Kidney (tissue), 22 donors: ENCODE measurements at places on chromosomes 7 and 10.
A peak's percentile ranks its signal among the peaks of the same experiment; 100 is the strongest.

- peak; percentile 67 for DNase-seq
Measured at GRCh38 chr7:27640884-27641574, 21.7 kb downstream of the HIBADH start.

- no peak for DNase-seq
Measured at GRCh38 chr7:21939136-21939857, 6.4 kb downstream of the CDCA7L start.

- DNase-seq: no peak
Measured at GRCh38 chr10:129455625-129456024, 11.4 kb upstream of the MGMT start.

DNA sequence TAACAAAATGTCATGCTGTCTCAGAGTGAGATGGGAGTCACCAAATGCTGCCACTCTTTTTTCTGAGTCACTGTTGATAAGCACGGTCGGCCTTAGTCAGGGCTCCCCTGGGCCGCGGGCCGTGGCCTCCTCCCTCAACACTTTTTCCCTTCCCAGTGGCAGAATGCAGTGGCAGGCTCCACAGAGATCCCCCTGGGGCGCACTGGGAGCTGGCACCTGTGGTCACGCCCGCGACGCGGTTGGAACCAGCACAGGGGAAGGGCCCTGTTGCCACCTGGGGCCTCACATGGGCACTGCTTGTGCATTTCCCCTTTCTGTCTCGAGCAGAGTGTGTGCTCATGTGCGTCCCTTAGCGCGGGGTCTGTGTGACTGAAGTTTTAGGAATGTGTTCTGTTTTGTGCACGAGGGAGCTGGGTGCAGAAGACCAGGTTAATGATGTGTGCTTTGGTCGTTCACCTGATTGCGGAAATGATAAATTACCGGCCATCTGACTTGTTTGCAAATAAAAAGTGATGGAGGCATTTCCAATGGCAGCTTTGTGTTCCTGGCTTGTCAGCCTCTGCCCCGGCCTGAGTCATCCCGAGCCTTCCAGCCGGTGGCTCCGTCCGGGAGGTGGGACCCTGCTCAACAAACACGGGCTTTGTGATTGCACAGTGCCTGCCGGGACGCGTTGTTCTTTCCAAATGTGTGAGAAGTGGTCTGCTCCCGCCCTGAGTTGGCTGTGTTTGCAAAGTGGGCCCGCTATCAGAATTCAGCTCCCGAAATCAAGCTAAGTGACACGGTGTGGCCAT, 100.7 kb downstream of the NKX6-2 start:
- DNase-seq: peak; percentile 78

- no peak for DNase-seq
Measured at GRCh38 chr7:73988197-73988596, 39.8 kb upstream of the ELN start.

- DNase-seq: no peak
Measured at GRCh38 chr10:36448760-36449691, 676.4 kb upstream of the ANKRD30A start.

GRCh38 chr10:103049237-103049636, 131.1 kb downstream of the CNNM2 start:
- no peak for DNase-seq

- DNase-seq: peak; percentile 77
Measured at GRCh38 chr10:125118011-125118611, 42.3 kb downstream of the CTBP2 start.

GRCh38 chr10:62980687-62981086, 152.4 kb upstream of the NRBF2 start:
- DNase-seq: no peak
